ENCODE measurements at places on chromosomes 1 and 21.

DNA sequence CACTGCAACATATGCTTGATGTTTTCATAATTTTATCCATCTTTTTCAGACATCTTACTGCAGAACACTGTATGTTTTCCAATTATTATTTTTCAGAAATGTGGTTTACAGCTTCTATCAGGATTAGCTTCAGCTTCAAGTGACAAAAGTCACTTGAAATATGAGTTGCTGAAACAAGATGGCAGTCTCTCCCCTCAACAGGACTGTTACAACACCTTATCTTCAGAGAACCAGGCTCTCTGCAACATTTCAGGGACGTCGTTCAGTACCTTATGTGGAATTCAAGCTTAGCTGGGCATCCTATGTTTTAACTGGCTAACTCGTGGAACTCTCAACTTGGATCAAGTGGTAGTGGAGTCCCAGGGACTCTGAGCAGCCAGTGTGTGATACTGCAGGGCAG lies 2.0 kb upstream of the UBE2G2 start:
- DNase-seq: no peak

GRCh38 chr1:174405219-174405618 lies 42.5 kb upstream of the GPR52 start:
- no peak for DNase-seq

DNA sequence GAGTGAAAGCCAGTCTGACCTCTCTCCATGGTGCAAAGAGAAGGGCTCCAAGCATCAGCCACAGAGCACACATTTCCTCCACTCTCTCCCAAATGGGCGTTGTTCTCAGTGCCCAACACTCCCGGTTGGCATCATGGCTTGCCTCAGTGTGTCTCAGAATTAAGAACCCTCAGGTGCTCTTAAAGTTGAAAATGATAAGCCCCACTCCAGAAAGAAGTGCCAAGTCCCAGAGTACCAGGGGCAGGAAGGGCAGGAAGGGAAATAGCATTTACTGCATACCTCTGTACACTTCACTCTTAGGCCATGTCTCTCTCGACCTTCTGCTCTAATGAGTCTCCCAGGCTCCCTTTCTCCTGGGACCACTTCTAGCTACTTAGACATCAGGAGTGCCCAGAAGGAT lies 15.2 kb upstream of the ARHGEF2 start:
- no peak for DNase-seq

DNA sequence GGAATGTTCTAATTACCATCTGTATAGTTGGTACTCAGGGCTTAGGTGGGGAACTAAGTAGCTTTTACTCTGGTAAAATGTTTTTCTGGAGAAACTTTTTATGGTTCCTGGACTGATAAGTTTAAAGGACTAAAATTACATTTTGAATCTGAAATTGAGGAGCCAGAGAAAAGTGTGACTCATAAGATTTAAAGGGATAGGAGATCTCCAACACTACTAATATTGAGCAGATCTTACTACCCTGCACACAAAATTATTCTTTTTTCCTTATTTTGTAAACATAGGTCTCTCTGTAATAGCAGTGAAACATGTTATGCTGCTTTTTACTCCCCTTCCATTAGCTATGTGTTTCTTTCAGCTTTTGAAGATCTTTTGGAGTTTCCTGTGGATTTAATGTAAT lies 32.5 kb downstream of the MTF2 start:
- DNase-seq: no peak

- DNase-seq: no peak
Observed at GRCh38 chr1:233019778-233020325, 69.4 kb downstream of the NTPCR start.

DNA sequence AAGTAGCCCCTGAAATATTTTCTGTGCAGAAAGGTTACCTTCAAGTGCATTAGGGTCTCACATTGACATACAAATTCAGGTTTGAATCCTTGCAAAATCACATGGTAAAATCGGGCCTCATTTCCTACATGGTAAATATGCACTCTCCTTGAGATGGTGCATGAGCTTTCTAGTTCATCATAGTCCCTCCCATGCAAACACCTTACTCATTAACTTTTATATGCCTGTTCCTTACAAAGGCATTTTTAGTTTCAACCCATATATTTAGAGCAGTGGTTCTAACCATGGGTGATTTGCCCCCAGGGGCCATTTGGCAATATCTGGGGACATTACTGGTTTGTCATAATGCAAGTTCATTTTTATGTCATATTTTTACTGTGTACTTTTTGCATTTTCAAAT lies 37.2 kb downstream of the PBX1 start:
- DNase-seq: no peak

DNA sequence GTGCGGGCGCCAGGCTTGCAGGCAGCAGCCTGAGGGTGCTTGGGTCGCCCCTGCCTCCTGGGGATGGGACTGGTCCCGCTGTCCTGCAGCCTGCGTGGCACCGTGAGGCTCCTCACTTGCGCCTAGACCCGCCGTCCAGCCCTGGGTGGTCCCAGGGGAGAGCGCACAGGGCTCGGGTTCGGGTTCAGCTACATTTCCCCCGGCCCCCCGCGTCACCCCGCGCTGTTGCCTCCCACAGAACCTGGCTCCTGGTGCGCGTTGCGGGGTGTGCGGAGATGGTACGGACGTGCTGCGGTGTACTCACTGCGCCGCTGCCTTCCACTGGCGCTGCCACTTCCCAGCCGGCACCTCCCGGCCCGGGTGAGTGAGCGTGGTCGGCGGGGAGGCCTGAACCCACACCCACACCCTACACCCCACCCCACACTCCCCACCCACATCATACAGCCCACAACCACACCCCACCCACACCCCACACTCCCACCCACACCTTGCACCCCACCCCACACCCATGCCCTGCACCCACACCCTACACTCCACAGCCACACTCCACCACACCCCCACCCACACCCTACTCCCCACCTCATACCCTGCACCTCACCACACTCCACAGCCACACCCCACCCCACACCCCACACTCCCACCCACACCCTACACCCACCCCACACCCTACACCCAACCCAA lies 6.2 kb upstream of the PFKL start:
- DNase-seq: no peak

- no peak for DNase-seq
Observed at GRCh38 chr1:47875831-47876586, 121.2 kb downstream of the TRABD2B start.

- DNase-seq: no peak
Observed at GRCh38 chr1:50103615-50104081, 5.1 kb upstream of the ELAVL4 start.

DNA sequence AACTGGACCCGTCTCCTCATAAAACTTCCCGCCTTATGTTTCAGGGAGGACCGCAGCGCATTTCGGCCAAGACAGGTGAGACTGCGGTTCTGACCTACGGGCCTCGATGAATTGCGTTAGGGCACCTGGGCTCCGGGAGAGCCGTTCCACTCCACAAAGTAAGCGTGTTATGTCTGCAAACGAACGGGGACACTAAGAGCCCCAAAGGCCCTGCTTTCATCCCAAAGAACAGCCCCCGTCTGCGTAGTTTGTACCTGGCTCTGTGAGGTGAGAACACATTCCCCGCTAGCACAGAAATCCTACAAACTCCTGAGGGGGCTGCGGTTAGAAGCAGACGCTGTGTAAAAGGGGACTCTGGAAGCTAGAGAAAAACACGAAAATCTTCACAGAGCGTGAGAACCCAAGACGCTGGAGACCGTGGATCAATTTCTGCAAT lies 41.6 kb upstream of the PPIAL4F start:
- DNase-seq: peak; percentile 1

- peak; percentile 21 for DNase-seq
Observed at GRCh38 chr1:12565094-12565965, 52.7 kb downstream of the DHRS3 start.

- DNase-seq: no peak
Observed at GRCh38 chr1:12384836-12385456, 155.1 kb downstream of the VPS13D start.

DNA sequence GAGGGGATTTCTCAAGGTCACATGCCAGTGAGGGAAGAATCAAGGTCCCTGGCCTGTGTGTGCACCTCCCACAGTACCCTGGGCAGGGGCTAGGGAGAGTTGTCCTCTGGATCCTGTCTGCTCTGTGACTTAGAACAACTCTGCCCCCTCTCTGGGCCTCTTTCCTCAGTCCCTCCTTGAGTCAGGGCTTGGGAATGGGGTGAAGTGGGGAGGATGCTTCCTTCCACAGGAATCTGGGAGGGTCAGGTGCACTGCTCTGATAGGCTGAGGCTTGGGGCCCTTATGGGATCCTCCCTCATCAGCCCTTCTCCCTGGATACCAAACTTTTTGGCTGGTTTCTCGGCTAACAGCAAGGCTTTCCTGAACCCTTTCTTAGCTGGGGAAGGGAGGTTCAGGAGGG lies 2.5 kb downstream of the TRNP1 start:
- DNase-seq: no peak

DNA sequence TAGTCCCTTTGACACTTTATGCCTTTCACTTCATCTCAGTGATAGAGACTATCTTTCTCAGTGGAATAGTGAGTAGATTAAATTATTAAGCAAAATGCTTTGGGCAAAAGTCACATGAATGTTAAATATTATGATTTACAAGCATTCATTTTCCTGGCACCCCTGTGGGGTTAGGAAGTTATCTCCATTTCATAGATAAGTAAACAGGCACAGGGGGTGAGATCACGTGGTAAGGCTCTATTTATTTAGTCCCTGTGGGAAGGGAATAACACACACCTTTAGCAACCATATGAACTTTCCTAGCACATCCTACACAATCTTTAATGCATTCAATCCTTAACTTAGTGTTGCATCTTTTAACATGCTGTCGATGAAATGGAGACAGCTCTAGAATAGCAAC lies 12.3 kb downstream of the PSMB2 start:
- no peak for DNase-seq

- no peak for DNase-seq
Observed at GRCh38 chr1:42975561-42976225, 17.0 kb upstream of the SLC2A1 start.

Data from cerebellum (tissue), 4 donors.